Progenitor cell of endocrine pancreas (in vitro differentiated cells): ENCODE measurements at places on chromosomes 16 and 17. TPM values are rescaled to one million over a fixed set of nuclear protein-coding genes. Genes with fewer than 3 reads are reported as not detected.

The SLC6A2 gene
- not detected in 2 replicates for total RNA-seq

The MGAT5B gene
- total RNA-seq, result 2.8 and 4.6 TPM in 2 replicates

The GUCY2D gene
- total RNA-seq, result not detected in 2 replicates

- DNase-seq, result no peak
These were observed 5.5 kb downstream of the CBFB start for GRCh38 chr16:67034487-67034886.

GRCh38 chr17:45828171-45828570 is 16.5 kb upstream of the SPPL2C start:
- no peak for DNase-seq

DNA sequence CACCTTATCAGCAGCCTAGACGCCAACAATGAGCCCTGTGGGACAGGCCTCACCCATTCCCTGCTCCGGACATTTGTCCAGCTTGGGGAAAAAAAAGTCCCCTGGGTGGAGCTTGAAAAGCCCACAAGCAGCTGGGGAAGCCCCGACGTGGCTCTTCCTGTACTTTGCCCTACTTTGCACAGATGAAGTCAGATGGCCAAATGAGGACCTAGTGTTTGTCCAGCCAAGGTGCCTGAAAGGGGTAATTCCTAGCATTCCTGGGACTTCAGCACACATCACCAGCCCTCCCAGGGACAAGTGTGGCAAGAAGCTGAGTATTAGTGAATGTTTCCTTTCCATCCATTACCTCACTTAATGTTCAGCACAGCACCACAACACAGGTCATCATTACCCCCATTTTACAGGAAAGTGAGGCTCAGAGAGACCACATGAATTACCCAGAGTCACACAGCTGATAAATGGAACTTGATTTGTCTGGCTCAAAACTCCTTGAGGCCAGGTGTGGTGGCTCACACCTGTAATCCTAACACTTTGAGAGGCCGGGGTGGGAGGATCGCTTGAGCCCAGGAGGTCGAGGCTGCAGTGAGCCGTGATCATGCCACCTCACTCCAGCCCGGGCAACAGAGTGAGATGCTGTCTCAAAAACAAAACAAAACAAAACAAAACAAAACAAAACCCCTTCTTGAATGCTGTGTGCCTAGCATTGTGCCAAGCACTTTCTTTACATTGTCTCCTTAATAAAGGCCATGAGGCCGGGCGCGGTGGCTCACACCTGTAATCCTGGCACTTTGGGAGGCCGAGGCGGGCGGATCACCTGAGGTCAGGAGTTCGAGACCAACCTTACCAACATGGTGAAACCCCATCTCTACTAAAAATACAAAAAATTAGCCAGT is 19.9 kb upstream of the PLLP start:
- DNase-seq, result no peak

DNA sequence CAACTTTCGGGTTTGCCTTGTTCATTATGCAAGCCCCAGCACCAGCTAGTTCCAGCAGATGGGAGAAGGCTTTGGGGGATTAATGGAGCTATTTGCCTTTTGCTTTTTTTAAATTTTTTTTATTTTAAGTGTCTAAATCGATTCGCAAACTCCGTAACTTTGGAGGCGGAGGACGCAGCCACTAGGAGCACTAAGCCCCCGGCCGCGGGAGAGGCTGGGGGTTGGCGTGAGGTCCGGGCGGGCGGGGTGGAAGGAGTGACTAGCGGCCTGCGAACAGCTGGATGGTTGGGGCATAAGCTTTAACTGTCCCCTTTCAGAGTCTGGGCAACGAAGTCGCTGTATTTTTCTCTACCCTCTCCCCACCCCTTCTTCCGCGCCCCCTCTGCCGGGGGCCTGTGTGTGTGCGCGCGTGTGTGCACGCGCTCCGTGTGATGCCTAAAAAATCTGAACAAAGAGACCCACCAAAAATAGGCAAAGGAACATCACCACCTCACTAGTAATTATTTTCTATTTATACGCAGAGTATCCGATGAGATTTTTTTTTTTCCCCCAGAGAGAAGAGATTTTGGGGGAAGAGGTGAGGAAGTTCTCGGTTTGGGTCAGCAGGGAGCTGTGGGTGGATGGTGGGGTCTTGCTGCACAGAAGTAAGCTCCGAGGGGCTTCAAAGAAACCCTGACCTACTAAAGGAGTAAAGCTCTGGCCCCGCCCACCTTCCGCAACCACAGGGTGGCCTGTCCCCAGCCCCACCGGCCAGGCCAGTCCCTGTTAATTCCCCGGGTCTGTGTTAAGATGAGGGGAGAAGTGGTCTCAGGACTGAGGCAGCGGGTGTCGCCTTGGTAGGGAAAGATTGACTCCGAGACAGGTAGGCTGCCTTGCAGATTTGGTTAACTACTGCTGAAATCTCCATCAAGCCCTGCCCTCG is 2.3 kb downstream of the SHISA9 start:
- DNase-seq, result no peak

DNA sequence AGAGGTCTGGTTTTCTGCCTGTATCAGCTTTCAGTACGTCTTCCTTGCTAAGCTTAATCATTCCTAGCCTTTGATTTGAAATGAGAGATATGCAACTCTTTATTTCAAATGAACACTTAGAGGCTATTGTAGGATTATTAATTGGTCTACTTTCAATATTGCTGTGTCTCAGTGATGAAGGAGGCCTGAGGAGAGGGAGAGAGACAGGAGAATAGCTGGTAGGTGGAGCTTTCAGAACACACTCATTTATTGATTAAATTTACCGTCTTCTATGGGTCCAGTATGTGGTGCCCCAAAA is 187.0 kb downstream of the BCAS3 start:
- no peak for DNase-seq

DNA sequence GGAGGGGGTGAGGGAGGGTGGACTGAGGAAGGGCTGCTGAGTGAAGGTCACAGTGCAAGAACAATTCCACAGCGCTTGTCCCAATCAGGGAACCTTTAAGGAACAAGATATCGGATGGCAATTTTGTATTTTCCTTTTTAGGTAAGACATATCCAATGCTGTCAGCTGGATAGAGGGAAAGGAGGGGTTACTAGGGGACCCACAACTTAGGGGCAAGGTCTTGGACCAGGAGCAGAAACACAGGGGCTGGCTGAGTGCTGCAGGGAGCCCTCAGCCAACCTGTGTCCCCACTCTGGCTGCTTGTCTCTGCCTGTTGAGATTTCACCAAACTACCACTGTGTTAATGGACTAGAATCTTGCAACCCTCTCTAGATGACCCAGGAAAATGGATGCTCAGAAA is 47.6 kb downstream of the AKAP1 start:
- no peak for DNase-seq

GRCh38 chr17:17350491-17351355 is 47.5 kb downstream of the NT5M start:
- DNase-seq, result no peak

DNA sequence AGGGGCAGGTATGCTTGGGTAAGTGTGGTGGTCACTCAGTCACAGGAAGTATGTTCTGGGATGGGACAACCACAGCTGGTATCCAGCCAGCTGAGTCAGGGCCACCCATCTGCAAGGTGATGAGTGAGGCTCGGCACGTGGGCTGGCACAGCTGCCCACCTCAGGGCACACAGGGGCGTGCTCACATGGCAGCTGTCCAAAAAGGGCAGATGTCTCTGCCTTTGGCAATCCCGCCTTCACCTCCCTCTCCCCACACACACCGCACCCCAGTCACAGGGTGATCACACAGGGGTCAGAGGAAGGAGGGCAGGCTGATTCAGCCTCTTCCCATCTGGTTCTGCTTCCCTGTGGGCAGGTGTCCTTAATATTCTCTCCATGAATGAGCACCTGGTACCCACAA is 85.9 kb upstream of the TOB1 start:
- no peak for DNase-seq

DNA sequence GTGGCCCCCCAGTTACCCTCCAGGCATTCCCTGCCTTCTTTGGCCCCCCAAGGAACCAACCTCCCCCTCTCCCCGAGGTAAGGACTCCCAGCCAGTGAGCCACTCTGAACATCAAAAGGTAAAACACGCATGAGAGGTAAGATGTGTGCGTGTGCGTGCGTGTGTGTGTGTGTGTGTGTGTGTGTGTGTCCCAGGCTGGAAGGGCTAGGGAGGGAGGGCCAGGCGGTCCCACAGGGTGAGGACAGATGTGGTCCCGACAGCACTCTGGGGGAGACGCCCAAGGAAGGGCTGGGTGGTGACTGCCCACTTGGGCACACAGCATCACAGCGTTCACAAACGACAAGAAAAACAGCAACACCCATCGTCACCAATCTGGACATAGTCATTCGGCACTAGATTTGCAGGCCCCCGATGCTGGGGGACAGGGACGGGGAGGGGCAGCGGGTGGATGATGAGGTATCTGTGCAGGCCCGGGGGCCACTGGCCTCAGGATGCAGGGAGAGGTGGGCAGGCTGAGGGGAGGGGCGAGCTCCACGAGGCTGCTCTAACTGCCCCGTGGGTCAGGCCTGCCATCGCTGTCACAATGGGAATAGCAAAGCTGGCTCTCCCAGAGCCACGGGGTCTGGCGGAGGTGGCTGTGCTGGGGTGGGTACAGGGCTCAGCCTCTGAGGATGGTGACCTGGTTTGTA is 16.3 kb downstream of the MNT start:
- DNase-seq, result no peak

DNA sequence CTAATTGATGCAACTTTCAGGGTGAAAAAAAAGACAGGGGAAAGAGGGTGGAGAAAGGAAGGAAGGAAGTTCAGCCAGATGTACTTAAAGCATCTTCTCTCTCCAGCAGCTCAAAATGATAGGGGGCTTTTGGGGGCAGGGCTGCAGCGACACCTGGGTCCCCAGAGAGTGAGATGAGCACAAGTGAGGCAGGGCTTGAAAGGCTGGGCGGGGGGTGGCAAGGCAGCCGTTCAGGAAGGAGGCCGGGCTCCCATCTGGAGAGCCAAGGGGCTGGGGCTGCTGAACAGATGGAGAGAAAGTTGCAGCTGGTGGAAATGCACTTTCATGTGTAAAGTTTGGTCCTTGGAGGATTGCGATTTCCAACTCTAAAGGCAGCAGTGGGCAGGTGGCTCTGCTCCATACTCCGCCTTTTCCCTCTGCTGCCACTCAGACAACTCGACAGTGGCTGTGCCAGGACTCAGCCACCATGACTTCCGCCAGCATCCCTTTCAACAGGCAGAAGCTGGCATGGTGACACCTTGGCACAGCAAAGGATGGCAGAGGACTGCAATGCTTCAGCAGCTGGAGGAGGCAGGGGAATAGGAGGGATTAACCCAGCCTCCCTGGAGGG is 7.7 kb downstream of the SLC35B1 start:
- no peak for DNase-seq

GRCh38 chr16:89491974-89492687 is 1.8 kb upstream of the ANKRD11 start:
- no peak for DNase-seq

DNA sequence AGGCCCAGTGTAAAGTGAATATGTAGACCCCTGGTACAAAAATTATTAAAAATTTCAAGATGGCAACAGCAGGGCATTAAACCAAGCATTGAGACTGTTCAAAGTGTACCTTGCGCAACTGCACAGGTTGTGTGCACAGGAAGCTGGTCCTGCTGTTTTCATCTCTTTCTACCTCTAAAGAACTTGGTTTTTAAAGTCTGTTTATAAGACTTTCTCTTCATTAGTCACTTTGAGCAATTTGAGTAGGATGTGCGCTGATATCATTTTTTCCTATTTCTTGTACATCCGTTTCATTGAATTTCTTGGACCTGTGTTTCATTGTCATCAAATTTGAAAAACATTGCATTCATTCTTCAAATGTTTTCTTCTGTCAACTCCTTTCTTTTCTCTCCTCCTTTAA is 16.8 kb upstream of the PMP22 start:
- DNase-seq, result no peak

- DNase-seq, result no peak
These were observed 14.6 kb downstream of the ADCY7 start for GRCh38 chr16:50280932-50281331.

DNA sequence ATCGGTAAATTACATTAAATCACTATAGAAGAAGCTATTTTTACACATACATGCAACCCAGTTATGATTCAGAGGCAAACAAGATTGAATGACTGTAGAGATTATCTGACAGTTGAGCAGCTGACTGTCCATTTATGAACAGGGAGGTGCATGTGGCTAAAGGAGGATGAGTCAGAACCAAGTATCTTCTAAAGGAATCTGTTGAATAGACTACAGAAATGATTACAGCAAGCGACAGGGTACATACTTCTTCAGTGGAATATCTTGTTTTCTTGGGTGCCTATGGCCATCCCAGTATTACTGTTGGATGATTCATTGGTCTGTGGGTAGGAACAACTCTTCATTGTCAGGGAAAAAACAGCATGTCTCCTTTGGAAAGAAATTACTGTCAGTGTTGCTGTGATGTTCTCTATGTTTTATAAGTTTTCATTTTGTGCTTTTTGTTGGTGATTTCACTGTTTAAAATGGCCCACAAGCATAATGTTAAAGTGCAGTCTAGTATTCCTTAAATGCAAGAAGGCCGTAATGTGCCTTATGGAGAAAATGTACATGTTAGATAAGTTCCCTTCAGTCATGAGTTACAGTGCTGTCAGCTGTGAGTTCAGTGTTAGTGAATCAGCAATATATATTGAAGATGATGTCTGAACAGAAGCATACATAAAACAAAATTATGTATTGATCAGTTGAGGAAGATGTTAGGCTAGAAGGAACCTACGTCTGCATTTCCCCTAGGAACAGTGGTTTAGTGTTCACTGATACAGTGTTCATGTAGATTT is 27.0 kb downstream of the CBFB start:
- no peak for DNase-seq

GRCh38 chr17:15348021-15348420 is 6.6 kb upstream of the TEKT3 start:
- no peak for DNase-seq

DNA sequence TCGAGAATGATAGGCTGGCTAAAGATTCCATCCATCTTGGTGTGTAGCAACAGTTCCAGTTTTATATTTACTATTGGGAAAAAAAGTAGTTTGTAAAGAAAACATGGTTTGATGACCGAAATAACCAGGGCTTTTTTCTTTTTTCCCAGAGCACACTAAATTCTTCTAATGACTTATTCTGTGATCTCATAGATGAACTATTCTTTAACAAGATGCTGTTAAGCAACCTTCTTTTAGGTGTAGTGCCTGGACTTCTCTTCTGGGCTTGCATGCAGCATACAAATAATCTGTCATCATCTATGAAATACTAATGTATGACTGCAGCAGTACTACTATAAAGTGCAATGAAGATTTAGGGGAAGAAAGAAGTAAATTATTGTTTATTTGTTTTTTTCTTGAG is 11.0 kb upstream of the CAPNS2 start:
- no peak for DNase-seq
